ENCODE measurements at places on chromosomes 5 and 9.
A peak's percentile ranks its signal among the peaks of the same experiment; 100 is the strongest.

DNA sequence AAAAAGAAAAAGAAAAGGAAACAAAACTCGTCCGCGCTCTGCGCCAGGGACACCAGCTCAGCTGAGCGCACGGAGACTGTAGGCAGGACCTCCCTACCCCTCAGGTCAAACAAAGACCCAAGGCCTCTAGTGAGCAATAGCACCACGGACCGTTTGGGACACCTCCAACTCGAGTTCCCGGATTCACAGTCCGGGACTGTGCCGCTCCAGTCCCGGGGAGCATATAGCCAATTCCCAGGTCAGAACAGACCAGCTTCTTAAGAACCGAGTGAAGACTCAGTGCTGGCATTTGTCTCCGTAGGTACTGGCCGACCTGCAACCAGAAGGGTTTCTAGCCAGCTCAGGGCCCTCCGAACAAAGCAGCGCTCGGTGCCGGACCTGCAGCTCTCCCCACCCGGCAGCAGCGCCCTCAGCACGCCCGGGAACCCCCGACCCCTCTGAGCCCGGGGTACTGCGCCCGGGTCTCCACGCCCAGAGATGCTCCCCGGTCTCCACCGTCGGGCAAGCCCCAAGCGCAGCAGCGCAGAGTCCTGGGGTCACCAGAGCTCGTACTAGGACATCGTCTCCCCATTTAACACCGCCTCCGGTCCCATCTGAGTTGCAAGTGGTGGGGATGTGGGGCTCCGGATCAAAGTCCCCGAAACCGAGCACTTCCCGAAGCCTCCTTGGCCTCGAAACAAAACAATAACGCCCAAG lies 591 bp downstream of the ABCA1 start:
- DNase-seq = peak; percentile 27

GRCh38 chr5:51389577-51390463 lies 6.6 kb downstream of the ISL1 start:
- DNase-seq = no peak

- DNase-seq = peak; percentile 15
Observed at GRCh38 chr9:97740848-97741821, 44.0 kb upstream of the XPA start.

GRCh38 chr5:125823572-125823971 lies 599.6 kb upstream of the GRAMD2B start:
- no peak for DNase-seq

DNA sequence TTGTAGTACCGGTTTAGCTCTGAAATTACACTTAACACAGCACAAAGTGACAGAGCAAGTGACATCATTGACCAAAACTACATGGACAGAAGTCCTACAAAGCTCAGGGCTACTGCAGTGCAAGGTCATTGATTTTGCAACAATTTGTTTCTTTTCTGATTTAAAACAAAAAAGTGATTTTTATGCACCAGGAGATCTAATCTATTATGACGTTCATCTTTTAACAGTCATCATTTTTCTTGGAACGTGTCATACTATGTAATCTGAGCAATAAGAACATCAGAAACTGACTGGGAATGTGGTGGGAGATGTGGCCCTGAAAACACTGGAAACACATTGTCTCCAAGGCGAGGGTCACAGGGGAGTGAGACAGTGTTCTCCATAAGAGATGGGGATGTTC lies 17.4 kb upstream of the ZFAND5 start:
- DNase-seq = no peak

GRCh38 chr9:17021387-17021970 lies 113.4 kb upstream of the CNTLN start:
- no peak for DNase-seq

GRCh38 chr5:80288177-80288576 lies 31.6 kb upstream of the SPZ1 start:
- no peak for DNase-seq

DNA sequence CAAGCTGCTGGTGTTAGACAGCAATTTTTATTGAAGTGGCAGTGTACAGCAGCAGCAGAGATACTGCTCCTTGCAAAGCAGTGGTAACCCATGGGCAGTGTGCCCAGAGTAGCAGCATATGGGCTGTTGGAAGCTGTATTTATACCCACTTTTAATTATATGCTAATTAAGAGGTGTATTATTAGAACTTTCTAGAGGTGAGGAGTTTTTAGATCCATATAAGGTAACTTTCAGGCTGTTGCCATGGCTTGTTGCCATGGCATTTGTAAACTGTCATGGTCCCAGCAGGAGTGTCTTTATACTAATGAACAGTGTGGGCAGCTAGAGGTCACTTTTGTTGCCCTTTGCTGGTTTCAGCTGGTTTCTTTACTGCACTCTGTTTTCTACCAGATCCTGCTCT lies 3.7 kb upstream of the PJA2 start:
- no peak for DNase-seq
